SJSA1 (cell line): ENCODE measurements at places on chromosomes 11 and 22.

DNA sequence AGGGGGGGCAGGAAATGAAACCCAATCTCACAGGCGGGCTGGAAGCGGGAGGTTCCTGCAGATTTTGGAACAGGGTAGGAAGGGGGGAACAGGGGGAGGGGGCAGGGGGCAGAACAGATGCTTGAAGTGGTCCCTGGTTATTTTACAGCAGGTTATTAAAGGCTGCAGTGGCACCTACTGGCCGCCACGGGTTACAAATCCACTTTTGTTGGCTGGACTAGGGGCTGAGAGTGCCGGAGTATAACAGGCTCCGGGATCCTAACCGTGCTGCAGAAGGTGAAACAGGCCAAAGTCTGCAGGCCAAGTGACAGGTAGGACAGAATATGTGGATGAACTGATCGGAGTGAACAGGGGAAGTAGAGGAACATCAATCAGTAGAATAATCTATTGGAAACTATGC lies 2.5 kb downstream of the ROBO3 start:
- DNase-seq: no peak

GRCh38 chr11:14578541-14578956 lies 58.4 kb upstream of the PSMA1 start:
- no peak for DNase-seq

- DNase-seq: no peak
Observed at GRCh38 chr11:132187814-132188213, 817.4 kb downstream of the NTM start.

- DNase-seq: peak; percentile 37
Observed at GRCh38 chr11:16338393-16338792, 18.0 kb downstream of the SOX6 start.

- DNase-seq: no peak
Observed at GRCh38 chr11:44324749-44325525, 15.0 kb upstream of the ALX4 start.

DNA sequence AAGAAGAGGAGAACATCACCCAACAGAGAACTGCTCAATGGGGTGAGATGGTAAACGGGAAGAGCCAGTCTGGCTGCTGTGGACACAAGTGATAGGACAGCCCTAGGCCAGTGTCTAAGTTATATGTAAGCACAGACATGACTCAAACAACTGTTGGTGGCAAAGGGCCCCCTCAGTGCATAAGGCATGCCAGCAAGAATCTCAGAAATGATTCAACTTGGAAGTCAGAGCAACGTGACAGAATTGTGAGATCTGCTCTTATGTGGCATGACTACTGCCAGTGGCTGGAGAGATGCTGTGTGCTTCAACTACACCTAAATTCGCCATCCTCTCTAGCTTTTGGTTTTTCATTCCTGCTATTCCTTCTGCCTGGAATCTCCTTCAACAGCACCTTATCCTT lies 7.4 kb downstream of the SLN start:
- DNase-seq: peak; percentile 43

DNA sequence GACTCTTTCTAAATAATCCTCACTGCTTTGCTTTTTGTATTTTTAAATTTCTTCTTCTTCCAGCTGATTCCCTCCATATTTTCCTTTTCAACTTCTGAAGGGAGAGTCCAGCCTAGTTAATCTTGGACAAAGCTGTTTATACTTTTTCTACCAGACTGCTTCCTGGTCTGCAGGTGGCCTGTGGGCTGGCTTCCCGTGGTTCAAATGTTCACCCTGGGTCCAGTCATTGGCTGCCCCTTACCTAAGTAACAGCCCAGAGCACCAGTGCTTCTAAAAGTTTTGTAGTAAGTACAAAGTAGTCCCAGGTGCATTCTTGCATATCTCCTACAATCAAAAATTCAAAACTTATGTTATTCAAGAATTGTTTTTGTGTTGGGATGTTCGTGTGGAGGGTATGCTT lies 19.1 kb downstream of the ZNF143 start:
- no peak for DNase-seq

DNA sequence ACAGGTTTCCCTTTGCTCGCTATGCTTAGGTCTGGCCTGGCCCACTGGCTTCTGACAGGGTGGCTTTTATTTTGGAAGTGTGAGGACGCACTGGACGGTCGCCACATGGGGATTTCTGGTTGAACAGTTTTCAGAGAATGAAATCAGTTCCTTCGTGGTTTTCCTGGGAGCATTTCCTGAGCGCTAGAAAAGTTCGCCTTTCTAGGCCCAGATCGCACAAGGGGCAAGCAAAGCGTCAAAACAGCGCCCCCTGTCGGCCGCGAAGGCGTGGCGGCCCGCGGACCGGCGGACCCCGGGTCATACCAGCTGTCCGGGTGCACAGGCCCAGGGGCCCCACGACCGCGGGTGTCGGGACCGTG lies 12.7 kb upstream of the CYP2R1 start:
- no peak for DNase-seq

DNA sequence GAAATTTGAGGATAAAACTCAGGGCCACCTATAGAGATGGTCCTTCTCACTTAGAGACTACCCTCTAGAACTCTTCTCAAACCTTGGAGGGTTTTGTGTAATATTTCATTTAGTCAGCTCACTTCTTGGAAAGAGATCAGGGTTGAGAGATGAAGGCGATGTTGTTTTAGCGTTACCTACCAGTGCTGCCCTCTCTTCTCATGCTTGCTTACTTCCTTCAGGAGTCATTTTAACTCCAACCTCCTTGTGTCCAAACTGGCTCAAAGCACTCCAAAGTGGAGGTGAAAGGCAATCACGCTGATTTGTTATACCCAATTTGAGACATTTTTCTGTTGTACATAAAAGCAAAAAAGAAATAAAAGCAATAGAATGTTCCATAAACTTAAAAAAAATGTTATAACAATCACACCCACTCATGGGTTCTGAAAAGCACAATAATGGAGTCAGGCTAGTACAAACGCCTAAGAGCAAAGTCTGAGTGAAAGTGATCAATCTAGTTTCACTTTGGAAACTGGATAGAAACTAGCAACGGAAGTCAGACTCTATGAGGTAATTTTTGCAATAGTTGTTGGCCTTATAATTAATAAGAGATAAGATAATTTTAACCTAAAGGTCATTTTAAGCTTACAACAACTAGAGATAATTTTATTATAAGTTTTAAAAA lies 117.1 kb downstream of the MRTFA start:
- DNase-seq: no peak

GRCh38 chr11:2933375-2934020 lies 4.3 kb upstream of the PHLDA2 start:
- DNase-seq: peak; percentile 82

GRCh38 chr11:1486054-1486825 lies at the start of gene MOB2:
Gene MOB2, minus strand, starts transcription at chr11:1486779. Its CDS starts 223 bp downstream, at chr11:1486556.
- DNase-seq: peak; percentile 5
